Fibroblast of the aortic adventitia (primary cell): ENCODE measurements at places on chromosomes 1 and 21. TPM values are rescaled to one million over a fixed set of nuclear protein-coding genes. Genes with fewer than 3 reads are reported as not detected.

XCL1 gene
- total RNA-seq, result not detected in 2 replicates

CD247 gene
- total RNA-seq, result 0.16 and 0.18 TPM in 2 replicates

TTC39A gene
- total RNA-seq, result 0.25 and 2.0 TPM in 2 replicates

CFAP107 gene
- not detected in 2 replicates for total RNA-seq

KLF18 gene
- total RNA-seq, result not detected in 2 replicates

KIAA0319L gene
- total RNA-seq, result 36.2 and 55.7 TPM in 2 replicates

CLEC20A gene
- total RNA-seq, result not detected in 2 replicates

MAB21L3 gene
- 0.18 and 0.41 TPM in 2 replicates for total RNA-seq

EPHA10 gene
- not detected in 2 replicates for total RNA-seq

PEX19 gene
- total RNA-seq, result 39.1 and 55.1 TPM in 2 replicates

CA14 gene
- total RNA-seq, result not detected in 2 replicates

SHISA4 gene
- total RNA-seq, result 19.4 and 20.9 TPM in 2 replicates

CROCC gene
- 8.9 and 68.8 TPM in 2 replicates for total RNA-seq

LRRN2 gene
- 1.4 TPM in 1 of 2 replicates, not detected in the other for total RNA-seq

SAMD13 gene
- 1.4 and 3.1 TPM in 2 replicates for total RNA-seq

MTF1 gene
- 4.7 and 7.4 TPM in 2 replicates for total RNA-seq

TMEM234 gene
- total RNA-seq, result 18.3 and 21.0 TPM in 2 replicates

OPRD1 gene
- not detected in 2 replicates for total RNA-seq

MMEL1 gene
- not detected in 2 replicates for total RNA-seq

AUNIP gene
- 4.8 TPM in 1 of 2 replicates, not detected in the other for total RNA-seq

ABCG1 gene
- 0.08 and 0.09 TPM in 2 replicates for total RNA-seq

SUSD4 gene
- total RNA-seq, result 0.18 and 1.9 TPM in 2 replicates

CELA3B gene
- not detected in 2 replicates for total RNA-seq

NDUFS5 gene
- total RNA-seq, result 365 and 456 TPM in 2 replicates

DNASE2B gene
- not detected in 2 replicates for total RNA-seq

OR2L3 gene
- total RNA-seq, result not detected in 2 replicates

ACKR1 gene
- not detected in 2 replicates for total RNA-seq

TCEA3 gene
- total RNA-seq, result 22.8 and 44.9 TPM in 2 replicates

CNR2 gene
- under 0.01 TPM in 1 of 2 replicates, not detected in the other for total RNA-seq

MTR gene
- 28.5 and 38.4 TPM in 2 replicates for total RNA-seq
